ENCODE measurements at places on chromosomes 12 and 14.

GRCh38 chr12:113439606-113440030 lies 17.4 kb downstream of the SDSL start:
- no peak for DNase-seq

GRCh38 chr12:62435303-62436163 lies 31.1 kb upstream of the MON2 start:
- no peak for DNase-seq

DNA sequence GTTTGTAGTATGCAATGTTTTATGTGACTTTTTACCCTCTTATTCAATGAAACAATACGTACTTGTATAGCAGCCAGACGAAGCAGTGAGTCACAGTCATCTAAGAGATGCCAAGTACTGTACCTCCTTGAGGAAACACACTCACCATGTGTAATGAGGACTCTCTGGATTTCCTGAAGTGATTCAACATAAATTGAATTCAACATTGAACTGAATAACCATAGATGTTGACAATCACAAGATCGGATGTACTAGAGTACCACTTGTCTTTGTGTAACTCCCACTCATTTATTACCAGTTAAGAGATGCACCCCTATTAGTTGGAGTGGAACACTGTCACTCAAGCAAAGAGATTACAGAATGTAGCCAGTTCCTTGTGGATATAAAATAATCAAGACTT lies 175.2 kb upstream of the HMGA2 start:
- no peak for DNase-seq

DNA sequence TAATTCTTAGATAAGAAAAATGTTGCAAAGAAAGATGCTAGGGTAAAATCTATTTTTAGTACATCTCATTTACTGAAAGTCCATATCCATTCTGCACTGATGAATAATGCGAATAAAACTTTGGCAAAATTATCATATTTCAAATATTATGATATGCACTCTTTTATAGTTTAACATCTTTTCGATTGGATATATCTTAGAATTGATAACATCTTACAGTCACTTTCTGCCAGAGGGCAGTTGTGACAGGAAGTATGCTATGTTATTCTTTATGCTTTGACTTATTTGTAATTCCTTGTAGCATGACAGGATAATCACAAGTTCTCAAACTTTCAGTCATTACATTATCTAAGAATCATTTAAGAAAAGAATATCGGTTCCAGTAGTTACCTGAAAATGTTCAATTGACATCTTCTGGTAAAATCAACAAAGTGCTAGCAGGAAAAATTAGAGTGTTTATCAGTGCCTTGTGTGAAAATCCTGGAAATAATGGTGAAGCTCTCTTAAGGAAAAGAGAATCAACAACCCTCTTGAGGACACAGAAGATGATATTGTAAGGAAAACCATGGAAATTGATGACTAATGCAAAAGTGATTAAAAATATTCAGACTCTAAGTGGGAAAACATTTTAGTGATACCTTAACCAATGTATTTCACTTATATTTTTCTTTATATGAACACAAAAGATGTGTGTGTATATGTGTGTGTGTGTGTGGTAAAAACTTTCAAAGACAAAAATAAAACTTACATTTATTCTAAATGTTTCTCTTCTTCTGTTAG lies 95.5 kb downstream of the SLC6A15 start:
- DNase-seq = no peak

DNA sequence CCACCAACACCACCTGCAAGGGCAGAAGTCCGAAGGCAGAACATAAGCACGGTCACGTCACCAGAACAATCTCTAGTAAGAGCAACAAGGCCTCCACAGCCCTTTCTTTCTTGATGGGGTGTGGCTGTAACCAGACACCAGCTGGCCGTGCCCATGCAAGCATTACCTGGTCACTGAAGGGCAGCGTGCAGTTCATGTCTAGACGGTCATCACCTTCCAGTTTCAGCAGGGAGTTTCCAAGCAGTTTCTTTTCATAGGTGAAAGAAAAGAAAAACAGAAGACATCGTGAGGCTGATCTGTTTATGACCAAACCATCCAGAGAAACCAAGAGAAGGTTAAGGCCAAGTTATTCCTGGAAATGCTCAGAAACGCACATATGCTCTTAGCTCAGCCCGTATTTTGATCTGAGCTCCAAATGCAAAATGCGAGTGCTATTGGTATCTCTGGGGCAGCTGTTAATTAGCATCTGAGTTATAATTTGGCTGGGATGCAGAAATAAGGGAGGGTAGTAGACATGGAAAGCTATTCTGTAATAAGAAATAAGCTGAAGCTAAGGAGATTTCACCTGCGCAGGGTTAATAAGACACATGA lies 42.5 kb downstream of the PRKAB1 start:
- no peak for DNase-seq

DNA sequence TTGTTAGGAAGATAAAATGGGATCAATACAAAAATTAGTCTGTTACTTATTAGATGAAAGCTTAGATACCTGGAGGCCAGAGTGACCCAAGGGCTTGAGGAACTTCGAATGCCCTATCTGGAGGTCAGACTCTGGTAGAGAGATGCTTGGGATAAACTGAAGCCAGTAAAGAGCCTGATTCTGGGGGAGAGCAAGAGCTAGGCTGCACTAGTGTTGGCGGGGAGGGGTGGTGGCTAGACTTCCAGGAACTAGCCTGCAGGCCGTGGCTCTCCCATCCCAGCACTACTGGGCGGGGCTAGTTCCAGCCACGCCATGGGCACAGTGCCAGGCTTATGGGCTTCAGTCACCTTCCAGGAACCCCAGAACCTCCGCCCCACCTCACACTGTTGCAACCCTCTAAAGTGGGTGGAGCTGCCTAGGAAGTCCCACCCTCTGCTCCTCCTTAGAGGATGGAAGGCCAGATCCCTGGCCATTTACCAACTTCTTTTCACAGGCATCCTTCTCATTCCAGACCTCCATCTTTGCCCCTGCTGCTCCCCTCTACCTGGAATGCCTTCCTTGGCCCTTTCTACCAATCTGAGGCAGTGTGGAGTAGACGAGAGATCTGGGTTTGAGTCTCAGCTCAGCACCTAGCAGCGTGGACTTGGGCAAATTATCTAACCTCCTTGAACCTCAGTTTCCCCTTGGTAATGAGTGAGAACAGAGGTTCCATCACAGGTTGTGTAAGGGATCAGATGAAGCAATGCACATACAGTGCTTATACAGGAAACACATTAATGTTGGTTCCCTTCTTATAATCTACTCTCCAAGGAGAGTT lies 6.3 kb upstream of the NFE2 start:
- DNase-seq = no peak

DNA sequence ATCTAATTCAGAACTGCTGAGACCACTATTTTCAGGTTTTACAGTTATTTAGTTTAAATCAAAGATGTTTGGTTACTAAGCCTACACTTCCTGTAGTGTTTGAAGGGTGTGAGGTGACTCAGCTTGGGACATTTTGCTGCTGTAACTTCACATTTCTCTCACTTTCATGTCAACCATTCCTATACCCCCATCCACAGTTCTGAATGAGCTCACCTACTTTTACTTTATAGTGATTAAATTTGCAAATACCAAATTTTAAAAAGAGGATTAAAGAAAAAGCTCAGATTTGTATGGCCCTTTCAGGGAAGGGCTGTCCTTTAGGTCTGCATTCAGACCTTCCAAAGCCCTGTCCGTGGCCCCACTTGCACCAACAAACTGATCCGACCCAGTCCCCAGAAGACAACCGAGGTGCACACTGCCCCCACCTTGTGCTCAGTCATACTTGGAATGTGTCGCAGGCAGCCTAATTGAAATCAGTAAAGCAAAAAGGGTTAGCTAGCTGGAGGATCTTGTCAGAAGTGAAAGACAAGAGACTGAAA lies 174.4 kb downstream of the MON2 start:
- no peak for DNase-seq

DNA sequence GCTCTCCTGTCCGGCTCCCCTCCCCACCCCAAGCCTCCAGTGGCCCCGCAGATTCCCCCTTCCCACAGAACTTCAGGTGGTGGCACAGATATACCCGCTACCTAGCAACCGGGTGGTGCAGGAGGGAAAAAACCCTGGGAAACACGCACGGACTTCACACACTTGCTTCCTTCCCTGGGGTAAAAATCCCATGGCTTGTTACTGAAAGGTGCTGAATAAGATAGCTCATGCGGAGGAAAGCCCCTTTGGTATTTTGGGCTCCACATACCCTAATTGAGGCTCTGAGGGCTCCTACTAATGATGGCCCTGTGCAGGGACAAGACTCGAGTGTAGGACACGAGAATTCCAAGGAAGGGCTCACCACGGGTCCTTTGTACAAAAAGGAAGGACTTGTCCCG lies 869 bp upstream of the RIMBP2 start:
- DNase-seq = no peak
